ENCODE measurements at places on chromosomes 5 and 9. TPM values are rescaled to one million over a fixed set of nuclear protein-coding genes. Genes with fewer than 3 reads are reported as not detected.

TAL2 gene
- 9.6 TPM for total RNA-seq

DRD1 gene
- total RNA-seq: 4.7 TPM

FAXDC2 gene
- total RNA-seq: 5.4 TPM

CAMK2A gene
- total RNA-seq: 6.6 TPM

ARHGEF28 gene
- total RNA-seq: 5.7 TPM

NRG2 gene
- total RNA-seq: 3.9 TPM

PCDHA4 gene
- 15.7 TPM for total RNA-seq

LECT2 gene
- not detected for total RNA-seq
